ENCODE measurements at places on chromosomes 5 and 9.

GRCh38 chr5:123611406-123611709 lies 99.4 kb downstream of the CSNK1G3 start:
- DNase-seq: no peak

GRCh38 chr5:54703133-54703532 lies 185.6 kb downstream of the SNX18 start:
- DNase-seq: no peak

DNA sequence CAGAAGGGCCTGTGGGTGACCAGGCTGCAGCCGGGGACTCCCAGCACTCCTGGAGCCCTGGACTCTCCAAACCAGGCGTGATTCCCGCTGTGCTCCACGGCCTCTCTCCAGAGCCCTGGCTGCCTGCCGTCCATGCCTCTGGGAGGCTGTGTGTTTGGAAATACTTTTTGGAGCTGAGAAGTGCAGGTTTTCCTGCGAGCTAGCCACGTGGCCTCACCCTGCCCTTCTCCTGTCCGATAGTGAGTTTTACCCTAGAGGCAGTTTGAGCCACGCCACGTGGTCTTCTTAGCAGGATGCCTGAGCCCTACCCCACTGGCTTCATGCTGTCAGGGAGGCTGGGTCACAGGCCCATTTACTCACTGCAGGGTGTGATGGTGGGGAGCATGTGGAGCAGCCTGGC lies 71.3 kb downstream of the COL5A1 start:
- DNase-seq: no peak

DNA sequence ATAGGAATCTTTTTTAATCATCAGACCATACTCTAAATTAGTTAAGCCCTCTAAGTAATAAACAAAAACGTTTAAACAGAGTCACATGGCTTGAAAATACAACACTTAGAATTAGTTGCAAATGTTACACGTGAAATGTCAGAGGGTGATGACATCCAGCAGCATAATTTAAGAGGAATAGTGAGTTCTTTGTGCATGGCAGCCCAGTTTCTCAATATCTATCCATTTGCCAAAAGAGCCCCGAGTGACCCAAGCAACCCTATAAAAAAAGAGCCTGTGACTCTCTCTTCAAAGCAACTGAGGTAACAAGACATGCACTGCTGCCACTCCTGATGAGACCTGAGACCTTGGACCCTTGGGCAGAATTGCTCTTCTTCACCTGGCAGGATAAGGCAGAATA lies 96.9 kb upstream of the RASA1 start:
- no peak for DNase-seq

DNA sequence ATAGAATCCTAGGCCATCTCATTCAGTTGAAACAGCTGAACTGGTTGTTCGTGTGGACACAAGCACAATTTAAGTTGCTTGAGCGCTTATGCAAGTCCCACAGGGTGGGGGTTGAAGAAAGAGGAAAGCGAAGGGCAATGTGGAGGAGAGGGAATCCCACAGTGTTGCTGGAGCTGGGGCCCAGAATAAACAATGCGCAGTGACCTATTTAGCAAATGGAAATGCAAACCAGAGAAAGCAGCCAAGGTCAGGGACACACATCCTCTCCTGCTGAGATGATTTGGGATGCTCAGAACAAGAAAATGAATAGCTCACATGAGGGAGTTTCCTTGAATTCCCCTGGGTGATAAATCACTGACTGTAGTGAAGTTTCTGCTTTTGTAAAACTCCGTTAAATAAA lies 838.3 kb downstream of the TLE4 start:
- DNase-seq: no peak

DNA sequence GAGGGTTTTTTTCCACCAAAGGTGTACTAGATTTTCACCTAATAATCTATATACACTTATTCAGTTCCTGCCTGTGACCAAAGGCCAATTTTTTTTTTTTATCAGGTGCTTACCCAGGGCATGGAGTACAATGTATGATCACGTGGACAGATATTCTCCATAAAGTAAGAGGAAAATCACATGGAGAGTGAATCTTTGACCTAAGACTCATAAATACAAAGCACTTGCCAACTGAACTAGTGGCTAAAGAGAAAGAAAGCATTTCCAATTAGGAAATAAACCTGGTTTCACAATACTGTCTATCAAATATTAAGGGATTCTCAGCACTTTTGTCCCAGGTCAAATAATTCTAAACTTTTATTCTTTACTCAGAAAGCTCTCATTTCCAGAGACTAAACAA lies 33.0 kb upstream of the CEP120 start:
- DNase-seq: no peak

GRCh38 chr5:78920604-78921003 lies 64.5 kb downstream of the ARSB start:
- no peak for DNase-seq

- no peak for DNase-seq
These were observed 1176.4 kb upstream of the CDH18 start for GRCh38 chr5:21164425-21164824.

Measured in NCI-H510A (cell line).